ENCODE measurements at places on chromosomes 1 and 21.

- DNase-seq, result no peak
Observed at GRCh38 chr1:245434280-245434679, 279.5 kb downstream of the KIF26B start.

DNA sequence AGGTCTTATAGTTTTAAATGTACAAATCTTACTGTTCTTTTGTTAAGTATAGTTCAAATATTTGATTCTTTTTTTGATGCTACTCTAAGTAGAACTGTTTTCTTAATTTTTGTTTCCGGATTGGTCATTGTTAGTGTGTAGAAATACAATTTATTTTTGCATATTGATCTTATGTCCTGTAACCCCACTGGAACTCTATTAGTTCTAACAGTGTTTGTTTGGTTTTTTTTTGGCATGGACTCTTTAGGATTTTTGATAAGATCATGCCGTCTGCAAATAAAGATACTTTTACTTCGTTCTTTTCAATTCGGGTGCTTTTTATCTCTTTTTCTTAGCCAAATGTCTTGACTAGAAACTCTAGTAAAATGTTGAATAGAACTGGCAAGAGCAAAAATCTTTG lies 26.5 kb downstream of the GDAP2 start:
- no peak for DNase-seq

- DNase-seq, result peak; percentile 82
Observed at GRCh38 chr1:156860113-156860627, 495 bp upstream of the NTRK1 start.

GRCh38 chr1:243471026-243471685 lies 215.3 kb downstream of the SDCCAG8 start:
- DNase-seq, result no peak

GRCh38 chr1:203206129-203206687 lies 19.7 kb upstream of the CHI3L1 start:
- DNase-seq, result no peak

DNA sequence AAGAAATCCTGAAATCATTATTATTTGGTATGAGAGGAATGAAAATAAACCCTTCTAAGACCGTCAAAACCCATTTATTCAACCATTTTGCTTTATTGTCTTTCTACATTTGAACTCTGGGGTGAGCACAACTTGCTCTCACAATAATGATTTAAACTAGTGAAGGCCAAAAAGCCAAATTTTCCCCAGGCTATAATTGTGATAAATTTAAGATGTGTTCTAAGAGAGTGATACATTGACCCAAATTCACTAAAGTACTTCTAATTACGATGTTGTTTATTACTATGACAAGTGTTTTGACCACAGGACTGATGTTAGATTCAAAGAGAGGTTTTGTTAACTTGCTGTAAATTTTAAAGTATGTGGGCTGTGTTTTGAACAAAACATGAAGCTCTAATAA lies 670.9 kb upstream of the NR5A2 start:
- no peak for DNase-seq

- DNase-seq, result no peak
Observed at GRCh38 chr1:194366705-194367104, 1180.3 kb upstream of the B3GALT2 start.
